ENCODE measurements at places on chromosomes 11 and 22.

- peak; percentile 73 for DNase-seq
Observed at GRCh38 chr11:87359401-87359800, 321.7 kb downstream of the TMEM135 start.

- DNase-seq: no peak
Observed at GRCh38 chr11:121645001-121645400, 192.2 kb upstream of the SORL1-AS1 start.

DNA sequence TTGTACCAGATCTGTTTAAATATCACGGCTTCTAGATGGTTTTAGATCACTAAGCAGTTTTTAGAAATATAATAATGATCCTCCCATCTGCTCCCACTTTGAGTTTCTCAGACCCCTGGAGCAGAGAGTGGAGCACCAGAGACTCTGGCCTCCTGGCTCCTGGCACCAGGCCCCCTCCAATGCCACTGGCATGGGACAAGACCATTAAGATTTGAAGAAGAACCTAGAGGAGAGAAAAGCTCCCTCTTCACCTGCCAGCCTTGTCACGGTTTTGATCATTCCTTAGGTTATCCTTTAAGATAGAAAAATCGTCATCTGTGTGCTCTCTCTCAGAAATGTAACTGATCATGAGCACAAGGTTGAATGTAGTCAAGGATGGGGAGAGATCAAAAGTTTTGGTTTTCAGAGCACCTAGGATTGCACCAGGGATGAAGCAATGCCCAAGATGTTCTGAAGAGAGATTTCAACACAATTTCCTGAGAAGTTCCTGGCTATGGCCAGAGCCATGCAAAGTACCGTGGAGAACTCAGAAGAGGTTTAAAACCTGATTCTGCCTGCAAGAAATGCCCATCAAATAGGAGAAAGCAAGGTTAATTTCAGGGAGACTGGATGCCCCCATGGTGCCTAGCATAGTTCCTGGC, 22.2 kb downstream of the IL10RA start:
- DNase-seq: no peak

- DNase-seq: no peak
Observed at GRCh38 chr11:1370186-1371025, 19.3 kb upstream of the BRSK2 start.

DNA sequence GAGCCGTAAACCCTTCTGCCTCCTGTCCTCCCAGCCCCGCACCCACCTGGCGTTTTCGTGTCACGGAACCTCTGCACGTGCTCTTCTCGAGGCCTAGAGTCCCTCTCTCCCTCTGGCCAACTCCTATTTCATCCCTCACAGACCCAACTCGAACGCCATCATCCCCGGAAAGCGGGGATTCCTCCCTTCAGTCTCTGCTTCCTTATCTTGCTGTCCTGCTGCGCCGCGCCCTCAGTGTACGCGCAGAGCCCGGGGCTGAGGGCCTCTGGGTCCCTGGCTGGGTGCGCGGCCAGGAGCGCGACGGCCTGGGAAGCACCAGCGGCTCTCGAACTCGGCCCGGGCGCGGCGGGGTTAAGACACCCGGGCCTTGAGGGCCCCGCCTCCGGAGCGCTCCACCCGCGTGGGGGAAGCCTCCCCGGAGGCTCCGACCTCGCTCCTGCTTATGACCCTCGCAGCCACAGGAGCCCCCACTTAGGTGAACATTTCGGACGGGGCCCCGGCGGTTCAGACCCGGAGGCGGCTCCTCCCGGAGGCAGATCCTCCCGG, 398 bp upstream of the ATG16L2 start:
- no peak for DNase-seq

GRCh38 chr22:29719899-29720645, at the start of gene CABP7:
Gene CABP7, plus strand, starts transcription at chr22:29720003. Its CDS starts 422 bp downstream, at chr22:29720425.
- no peak for DNase-seq

GRCh38 chr22:33715237-33715985, 204.9 kb downstream of the LARGE1 start:
- DNase-seq: no peak

All from left lobe of liver (tissue), 2 donors.